Fibroblast of mammary gland (primary cell): ENCODE measurements at places on chromosomes 3 and 15.

DNA sequence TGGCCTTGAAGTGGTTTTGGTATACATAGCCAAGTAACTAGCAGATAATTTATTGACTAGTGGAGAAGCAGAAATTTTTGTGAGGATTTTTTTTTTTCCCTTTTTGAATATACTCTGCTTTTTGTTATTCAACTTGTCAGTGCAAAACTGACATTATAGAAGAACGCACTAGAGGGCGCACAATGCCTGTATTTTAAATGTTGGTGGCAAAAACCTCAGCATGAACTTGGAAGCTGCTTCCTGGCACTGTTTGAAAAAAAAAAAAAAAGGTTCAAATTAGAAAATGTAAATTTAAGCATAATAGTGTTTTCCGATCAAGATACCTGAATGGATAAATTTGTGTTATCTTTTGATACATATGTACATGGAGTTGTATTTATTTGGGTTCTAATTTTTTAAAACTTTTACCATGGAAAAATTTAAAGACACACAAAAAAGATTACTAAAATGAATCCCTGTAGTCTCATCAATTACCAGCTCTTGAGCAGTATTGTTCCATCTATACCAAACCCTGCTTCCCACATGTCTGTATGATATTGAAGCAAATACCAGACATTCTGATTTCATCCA lies 56.0 kb downstream of the SLC25A26 start:
- peak; percentile 79 for DNase-seq

DNA sequence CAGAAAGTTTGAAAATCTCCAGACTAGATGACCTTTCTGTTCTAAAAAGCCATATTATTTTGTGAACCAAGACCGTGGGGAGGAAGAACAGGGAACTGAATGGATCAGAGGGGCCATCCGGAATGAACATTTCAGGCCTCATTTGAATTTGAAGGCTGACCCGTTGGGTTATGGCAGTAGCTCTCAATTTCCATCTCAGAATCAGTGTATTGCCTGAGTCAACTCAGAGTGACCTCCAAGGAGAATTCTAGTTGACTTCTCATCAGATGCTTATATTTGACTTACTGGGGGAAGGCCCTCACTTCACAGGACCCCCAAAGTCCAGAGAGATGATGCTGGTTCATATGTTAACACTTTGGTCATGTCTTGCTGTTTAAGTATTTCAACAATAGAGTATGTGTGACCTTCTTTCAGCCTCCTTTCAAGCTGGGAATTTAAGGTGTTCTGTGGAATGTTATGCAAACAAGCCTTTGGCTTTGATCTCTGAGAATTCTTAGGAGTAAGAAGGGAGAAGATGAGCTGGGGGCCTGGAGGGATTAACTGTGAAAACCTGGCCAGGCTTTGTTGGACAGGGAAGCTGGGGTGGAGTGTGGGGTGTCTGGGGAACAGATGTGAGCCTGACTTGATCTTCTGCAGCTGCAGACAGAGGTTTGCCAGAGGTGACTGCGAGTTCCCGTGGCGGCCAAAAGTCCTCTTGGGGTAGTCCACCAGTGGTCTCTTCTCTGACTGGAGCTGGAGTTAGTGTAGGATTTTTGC lies 111.2 kb upstream of the RGMA start:
- DNase-seq = no peak

GRCh38 chr3:27171113-27171512 lies 198.1 kb downstream of the NEK10 start:
- no peak for DNase-seq

DNA sequence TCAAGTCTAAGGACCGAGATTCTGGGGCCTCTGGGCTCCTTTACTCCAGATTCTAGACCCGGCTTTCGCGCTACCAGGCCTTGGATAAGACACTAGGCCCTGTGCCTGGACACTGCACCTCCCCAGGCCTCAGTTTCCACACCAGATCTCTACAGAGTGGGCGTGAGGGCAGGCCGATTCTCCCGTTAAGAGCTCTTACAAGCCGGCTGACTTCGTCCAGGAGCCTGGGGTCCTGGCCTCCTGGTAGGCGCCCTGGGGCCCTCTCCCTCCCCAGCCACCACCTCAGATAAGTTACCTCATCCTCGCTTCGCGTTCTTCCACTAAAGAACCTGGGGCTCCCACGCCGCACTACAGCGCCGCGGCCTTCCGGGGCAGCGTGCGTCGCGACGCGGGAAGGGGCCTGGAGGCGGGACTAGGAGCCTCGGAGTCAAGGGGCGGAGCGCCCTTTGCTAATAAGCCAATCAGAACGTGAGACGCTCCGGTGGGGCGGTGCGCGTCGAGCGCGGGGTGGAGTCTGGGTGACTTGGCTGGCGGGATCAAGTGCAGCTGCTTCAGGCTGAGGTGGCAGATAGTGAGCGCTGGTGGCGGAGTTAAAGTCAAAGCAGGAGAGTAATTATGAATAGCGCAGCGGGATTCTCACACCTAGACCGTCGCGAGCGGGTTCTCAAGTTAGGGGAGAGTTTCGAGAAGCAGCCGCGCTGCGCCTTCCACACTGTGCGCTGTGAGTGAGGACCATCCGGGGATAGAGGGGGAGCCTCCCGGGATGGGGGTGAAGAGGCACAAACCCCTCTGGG lies at the start of the genes EAF2 and IQCB1:
TSS of gene EAF2 (plus strand) at position 539 of the 794 bp plus-strand sequence. CDS start at position 616, 77 bp downstream.
TSS of gene IQCB1 (minus strand) at position 390 of the 794 bp plus-strand sequence. CDS start 6,100 bp downstream, outside the sequence.
- DNase-seq = peak; percentile 95

GRCh38 chr3:15924914-15925313 lies 127.1 kb upstream of the ANKRD28 start:
- no peak for DNase-seq

DNA sequence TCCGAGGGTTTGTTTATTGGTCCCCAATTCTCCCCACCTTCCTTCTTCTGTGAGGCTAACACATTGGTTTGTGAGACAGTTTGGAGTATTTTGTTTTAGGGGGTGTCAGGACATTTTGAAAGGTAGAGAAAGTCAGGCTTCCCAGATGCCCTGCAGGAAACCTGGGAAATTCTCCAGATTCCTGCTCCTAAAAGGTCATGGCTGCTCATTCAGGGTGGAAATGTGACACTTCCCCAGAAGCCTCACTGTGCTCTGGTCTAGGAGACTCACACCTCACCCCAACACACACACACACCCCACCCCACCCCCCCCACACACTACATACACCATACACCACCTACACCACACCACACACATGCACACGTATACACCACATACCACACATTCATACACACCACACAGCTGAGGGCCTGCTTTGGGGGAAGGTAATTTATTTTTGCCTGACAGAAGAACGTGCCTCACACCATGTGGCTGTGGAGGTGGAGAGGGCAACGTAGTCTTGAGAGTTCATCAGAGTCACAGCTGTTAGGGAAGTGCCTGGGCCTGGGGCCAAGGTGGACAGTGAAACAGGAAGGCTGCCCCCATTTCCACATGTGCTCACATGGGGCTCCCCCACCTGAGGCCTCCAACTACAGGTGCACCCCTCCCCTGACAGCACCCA lies 40.4 kb upstream of the LIMD1 start:
- peak; percentile 66 for DNase-seq

- no peak for DNase-seq
These were observed 607 bp downstream of the LCTL start for GRCh38 chr15:66565141-66565641.

- DNase-seq = no peak
These were observed 180.9 kb upstream of the TBL1XR1 start for GRCh38 chr3:177378168-177378567.
